ENCODE measurements at places on chromosomes 16 and 17.

GRCh38 chr17:76822184-76822778 lies 45.9 kb upstream of the MGAT5B start:
- no peak for DNase-seq

DNA sequence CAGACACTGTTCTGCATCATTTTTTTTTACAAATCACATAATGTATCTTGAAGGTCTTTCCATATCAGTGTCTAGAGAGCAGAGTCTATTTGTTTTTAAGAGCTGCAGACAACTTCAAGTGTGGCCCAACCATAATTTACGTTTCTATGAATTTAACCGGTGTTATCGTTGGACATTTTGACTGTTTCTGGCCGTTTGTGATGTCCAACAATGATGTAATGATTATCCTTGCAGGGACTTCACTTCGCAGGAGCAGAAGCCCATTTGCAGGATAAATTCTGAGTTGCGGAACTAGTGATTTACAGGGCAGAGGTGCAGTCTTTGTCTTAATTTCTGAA lies 26.9 kb upstream of the HLF start:
- no peak for DNase-seq

- DNase-seq = no peak
Observed at GRCh38 chr17:79130536-79131273, 56.1 kb downstream of the ENGASE start.

DNA sequence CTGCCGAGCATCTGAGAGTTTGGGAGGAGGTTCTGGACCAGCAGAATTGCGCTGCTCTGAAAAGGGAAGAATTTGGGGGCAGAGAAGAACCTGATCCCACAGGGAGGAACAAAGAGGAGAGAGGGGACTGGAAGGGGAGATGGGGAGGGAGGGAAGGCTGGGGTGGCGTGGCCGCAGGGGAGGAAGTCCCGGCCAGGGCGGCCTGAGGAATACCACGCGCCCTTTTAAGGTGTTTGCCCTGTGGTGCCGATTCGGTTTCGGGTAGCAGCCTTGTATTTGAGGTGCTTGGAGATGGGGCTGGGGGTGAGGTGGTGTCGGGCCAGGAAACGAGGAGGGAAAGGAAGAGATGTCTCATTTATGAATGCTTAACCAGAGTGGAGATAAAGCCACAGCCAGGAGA lies 51.3 kb downstream of the AKAP1 start:
- no peak for DNase-seq

DNA sequence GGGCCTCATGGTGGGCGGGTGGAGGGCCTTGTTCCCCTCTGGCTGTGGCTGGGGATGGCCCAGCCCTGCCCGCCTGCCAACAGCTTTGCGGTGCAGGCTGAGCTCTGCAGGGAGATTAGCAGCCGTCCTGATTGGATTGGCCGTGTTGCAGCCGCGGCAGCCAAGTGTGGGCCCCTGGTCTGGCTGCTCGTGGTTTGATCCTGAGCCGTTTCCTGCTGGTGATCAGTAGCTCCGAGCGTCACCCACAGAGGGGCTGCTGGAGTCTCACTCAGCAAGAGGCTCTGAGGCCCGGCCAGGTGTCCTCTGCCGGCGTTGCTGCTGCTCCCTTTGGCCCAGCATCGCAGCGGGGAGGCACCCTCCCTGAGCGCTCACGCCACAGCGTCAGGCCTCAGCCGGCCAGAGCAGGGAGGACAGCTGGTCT lies 32.5 kb downstream of the BAIAP2 start:
- DNase-seq = no peak

- DNase-seq = no peak
Observed at GRCh38 chr16:64092271-64092670, 1029.6 kb downstream of the CDH11 start.

GRCh38 chr17:33776903-33777302 lies 478.2 kb upstream of the CCL2 start:
- no peak for DNase-seq

DNA sequence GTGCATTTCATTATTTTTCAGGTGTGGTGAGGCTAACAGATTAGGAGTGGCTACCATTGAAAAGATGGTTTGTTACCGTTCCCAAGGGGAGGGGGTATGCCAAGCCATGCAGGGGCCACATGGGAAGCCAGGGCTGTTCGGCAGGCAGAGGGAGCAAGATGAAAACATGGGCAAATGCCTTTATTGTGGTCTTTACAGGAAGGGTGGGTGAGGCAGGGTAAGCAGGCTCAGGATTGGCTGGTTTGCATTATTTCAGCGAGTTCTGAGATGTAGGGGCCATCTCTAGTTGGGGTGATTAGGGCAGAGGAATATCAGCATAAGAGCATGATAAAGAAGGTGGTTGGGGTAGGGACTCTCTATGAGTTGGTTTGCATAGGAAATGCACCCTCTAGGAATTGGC lies 117.6 kb downstream of the CCT6B start:
- no peak for DNase-seq

- DNase-seq = no peak
Observed at GRCh38 chr17:36971508-36971907, 22.8 kb downstream of the AATF start.

- no peak for DNase-seq
Observed at GRCh38 chr16:58286280-58286679, 8.5 kb downstream of the PRSS54 start.

Data from glutamatergic neuron (in vitro differentiated cells).